Stimulated activated CD4-positive, alpha-beta T cell treated with anti-CD3 and anti-CD28 coated beads, Interleukin-12 subunit alpha, Interleukin-12 subunit beta, amount 100 ng/mL, for 24 hours (primary cell): ENCODE measurements at places on chromosomes 1 and 21.

DNA sequence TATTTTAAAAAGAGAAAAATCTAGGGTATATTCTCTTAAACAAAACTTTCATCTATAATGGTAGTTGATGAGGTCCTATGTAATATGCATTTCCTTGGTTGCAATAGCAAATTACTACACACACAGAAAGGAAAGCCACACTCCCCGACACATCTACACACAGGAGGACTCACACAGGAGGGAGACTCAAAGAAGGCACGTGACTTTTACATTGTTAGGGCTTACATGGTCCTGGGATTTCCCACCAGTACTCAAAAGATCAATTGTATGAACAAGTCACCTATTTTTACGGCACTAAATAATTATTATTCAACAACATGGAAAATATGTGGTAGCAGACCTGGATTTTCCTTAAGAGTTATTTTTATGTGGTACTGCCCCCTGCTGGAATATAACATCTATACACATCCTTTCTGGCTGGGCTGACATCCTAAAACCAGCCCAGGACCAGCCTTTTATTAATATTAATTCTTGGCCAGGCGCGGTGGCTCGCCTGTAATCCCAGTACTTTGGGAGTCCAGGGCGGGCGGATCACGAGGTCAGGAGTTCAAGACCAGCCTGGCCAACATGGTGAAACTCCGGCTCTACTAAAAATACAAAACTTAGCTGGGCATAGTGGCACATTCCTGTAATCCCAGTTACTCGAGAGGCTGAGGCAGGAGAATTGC is 33.9 kb upstream of the LGALS8 start:
- DNase-seq: no peak

DNA sequence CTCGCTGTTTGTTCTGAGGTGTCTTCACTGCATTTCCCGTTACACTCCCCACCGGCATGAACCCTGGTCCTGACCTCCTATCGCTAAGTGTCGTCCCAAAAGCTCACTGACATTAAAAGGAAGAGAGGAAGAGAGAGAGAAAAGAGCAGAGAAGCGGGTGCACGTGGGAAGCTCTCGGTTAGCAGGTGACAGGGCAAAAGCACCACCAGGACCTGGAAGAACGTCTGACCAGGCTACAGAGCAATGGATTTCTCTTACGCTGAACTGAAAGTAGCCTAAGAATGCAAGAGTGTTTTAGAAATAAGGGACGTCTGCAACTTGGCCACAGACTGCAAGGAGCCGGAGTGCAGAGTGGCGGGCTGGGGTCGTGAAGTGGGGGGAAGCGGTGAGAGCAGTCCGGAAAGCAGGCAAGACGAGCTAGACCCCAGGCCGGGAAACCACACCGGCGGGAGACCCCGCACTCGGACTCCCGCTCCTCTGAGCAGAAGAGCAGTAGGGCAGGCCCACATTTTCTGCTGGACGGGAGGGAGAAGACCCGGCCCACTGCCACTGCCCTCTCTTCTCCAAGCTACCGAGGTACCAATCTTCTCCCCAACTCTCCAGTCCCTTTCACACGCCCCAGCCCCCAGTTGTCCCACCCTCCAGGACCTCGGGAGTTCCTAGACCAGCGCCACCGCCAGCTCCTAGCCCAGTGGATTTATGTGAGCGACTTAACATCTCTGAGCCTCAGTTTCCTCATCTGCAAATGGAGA is 8.3 kb upstream of the MPZL1 start:
- DNase-seq: peak; percentile 17

DNA sequence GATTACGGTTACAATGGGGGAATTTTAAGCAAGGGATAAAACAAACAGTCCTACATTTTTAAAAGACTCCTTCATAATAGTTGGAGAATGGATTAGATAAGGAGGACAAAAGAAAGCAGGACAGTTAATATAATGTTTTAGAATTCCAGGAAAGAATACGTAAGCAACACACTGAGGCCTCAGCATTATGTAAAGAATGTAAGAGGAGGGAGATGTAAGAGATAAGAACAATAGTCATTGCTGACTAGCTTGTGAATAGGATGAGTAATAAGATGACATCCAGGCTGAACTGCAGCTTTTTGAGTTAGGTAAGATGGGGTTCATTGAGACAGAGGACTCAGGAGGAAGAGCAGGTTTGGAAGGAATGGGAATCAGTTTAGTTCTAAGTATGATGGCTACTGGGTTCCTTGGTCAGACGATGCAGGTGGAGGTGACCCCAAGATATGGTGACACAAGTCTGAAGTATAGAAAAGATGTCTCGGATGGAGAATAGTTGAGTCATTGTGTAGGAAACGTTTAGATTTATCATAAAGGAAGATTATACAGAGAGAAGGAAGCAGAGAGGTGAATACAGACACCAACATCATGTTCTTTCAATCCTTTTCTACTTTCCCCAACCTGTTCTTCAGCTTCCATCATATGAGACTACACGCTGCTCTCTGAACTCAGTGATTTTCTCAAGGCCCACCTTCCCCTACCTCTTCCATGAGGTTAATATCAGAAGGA is 372.8 kb downstream of the PTBP2 start:
- DNase-seq: no peak

DNA sequence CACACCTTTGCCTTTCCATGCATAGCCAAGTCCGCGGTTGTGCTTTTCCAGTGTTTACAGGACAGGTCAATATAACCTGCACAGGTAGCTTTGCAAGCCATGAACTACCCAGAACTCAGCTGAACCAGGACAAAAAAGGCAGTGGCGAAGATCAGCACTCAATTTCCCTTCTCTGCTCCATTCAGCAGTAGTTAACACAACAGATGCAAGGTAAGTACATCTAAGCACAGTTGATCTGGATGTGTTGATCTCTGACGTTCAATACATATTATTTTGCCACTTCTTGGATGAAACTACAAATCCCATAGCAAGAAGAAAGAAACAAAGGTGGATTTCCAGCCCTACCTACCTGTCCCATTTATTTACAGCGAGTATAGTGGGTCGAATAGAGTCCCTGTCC is 146.6 kb upstream of the KRTAP19-8 start:
- no peak for DNase-seq

DNA sequence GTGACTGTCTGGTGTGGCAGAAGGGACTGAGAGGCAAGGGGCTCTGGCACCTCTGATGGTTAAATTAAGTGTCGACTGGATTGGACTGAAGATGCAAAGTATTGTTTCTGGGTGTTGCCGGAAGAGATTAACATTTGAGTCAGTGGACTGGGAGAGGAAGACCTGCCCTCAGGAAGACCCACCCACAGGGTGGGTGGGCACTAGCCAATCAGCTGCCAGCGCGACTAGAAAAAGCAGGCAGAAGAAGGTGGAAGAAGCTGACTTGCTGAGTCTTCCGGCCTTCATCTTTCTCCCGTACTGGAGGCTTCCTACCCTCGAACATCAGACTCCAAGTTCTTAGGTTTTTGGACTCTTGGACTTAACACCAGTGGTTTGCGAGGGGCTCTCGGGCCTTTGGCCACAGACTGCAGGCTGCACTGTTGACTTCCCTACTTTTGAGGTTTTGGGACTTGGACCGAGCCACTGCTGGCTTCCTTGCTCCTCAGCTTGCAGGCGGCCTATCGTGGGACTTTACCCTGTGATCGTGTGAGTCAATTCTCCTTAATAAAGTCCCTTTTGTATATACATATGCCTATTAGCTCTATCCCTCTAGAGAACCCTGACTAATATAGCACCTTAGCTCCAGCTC is 79.6 kb downstream of the KAZN start:
- DNase-seq: no peak

- no peak for DNase-seq
Observed at GRCh38 chr1:77802026-77802425, 22.6 kb downstream of the MIGA1 start.

DNA sequence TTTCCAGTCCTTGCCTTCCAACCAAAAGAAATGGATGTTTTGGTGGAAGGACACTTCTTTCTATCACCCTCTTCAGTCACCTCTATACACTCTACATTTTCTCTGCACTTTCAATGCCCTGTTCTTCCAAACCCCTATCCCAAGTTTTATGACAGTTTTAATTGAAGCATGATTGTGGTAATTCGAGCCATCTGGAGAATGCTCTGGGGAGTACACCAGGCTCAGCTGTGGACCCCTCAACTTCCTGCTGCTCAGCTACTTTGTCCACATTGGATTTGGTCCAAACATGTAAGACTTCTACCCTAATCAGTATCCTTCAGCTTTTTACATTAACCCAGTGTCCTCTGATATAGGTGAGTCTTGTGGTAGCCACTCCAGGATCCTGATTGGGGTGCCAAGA is 129.6 kb downstream of the SYT2 start:
- no peak for DNase-seq

DNA sequence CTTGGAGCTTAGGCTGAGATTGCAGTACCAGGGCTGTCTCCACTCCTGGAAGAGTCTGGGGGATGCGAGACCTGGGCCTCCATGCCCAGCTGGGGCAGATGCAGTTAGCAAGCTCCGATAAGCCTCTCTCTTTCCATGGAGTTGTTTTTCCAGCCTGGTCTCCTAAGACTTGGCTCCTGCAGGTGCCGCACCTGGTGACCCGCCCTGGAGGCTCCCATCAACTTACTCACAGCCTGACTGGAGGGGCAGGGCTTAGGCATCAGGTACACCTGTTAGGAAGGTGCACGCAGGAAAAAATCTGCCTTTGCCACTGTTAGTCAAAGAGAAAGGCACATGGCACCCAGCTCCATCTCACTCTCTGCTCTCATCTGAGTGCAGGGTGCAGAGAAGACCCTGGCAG is 198.1 kb upstream of the TMEM51 start:
- DNase-seq: no peak

GRCh38 chr1:115613767-115614166 is 28.0 kb upstream of the VANGL1 start:
- no peak for DNase-seq

GRCh38 chr1:65478379-65479026 is 58.0 kb downstream of the LEPR start:
- DNase-seq: no peak

- no peak for DNase-seq
Observed at GRCh38 chr1:31428436-31429221, 15.6 kb downstream of the SERINC2 start.

GRCh38 chr1:61935516-61935915 is 193.2 kb downstream of the PATJ start:
- no peak for DNase-seq
